ENCODE measurements at places on chromosomes 16 and 17. TPM values are rescaled to one million over a fixed set of nuclear protein-coding genes. Genes with fewer than 3 reads are reported as not detected.

Gene KSR1
- 46.8 TPM for total RNA-seq

Gene XAF1
- total RNA-seq = 41.4 TPM

Gene ADAD2
- total RNA-seq = not detected

Gene DPEP1
- total RNA-seq = 0.88 TPM

Gene CIBAR2
- not detected for total RNA-seq

Gene PMFBP1
- 0.29 TPM for total RNA-seq

Gene EPX
- total RNA-seq = not detected

Gene CAMKK1
- total RNA-seq = 4.6 TPM

Gene CCDC200
- total RNA-seq = not detected

Gene RAB37
- total RNA-seq = not detected

Gene CETP
- not detected for total RNA-seq

Gene PTX4
- total RNA-seq = 0.29 TPM

Gene CHD9NB
- total RNA-seq = 1.8 TPM

Gene SNX20
- not detected for total RNA-seq

Gene KRT32
- not detected for total RNA-seq

Gene NAGLU
- total RNA-seq = 58.4 TPM

Gene STX1B
- 3.0 TPM for total RNA-seq

Gene SLC38A8
- total RNA-seq = not detected

All from placental pericyte (primary cell).